NCI-H226 (cell line): ENCODE measurements at places on chromosomes 6 and 20.
A peak's percentile ranks its signal among the peaks of the same experiment; 100 is the strongest.

DNA sequence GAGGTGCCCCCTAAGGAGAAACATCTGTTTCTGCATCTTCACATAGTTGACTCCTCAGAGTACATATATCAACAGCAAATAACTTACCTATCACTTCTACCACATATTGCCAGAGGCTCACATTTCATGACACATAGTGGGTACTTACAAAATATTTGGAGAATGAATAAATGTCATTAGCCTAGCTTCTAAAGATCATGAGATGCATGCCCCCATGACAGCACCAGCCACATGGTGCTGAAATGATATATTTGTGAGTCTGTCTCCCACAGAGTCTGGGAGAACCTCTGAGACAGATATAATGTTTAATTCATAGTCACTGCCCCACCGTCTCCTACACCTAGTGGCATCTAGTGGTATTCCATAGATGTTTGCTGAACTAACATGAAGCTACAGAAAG, 555.6 kb downstream of the KIF16B start:
- DNase-seq: no peak

- peak; percentile 34 for DNase-seq
Observed at GRCh38 chr6:147132889-147133288, 71.3 kb upstream of the STXBP5 start.

DNA sequence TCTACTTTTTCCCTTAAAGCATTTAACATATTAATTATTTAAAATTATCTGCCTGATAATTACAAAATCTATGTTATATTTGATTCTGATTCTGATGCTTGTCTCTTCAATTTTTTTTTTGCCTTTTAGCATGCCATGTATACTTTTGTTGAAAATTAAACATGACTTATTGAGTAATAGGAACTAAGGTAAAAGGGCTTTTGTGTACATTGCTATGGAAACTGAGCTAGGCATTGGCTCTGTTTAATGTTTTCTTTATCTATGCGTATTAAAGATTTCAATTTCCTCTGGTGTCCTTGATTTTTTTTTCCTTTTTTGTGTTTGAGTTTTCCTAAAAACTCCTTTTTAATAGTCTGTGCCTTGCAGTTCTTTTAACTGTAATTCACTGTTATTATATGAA, 805.2 kb downstream of the DHX35 start:
- no peak for DNase-seq

DNA sequence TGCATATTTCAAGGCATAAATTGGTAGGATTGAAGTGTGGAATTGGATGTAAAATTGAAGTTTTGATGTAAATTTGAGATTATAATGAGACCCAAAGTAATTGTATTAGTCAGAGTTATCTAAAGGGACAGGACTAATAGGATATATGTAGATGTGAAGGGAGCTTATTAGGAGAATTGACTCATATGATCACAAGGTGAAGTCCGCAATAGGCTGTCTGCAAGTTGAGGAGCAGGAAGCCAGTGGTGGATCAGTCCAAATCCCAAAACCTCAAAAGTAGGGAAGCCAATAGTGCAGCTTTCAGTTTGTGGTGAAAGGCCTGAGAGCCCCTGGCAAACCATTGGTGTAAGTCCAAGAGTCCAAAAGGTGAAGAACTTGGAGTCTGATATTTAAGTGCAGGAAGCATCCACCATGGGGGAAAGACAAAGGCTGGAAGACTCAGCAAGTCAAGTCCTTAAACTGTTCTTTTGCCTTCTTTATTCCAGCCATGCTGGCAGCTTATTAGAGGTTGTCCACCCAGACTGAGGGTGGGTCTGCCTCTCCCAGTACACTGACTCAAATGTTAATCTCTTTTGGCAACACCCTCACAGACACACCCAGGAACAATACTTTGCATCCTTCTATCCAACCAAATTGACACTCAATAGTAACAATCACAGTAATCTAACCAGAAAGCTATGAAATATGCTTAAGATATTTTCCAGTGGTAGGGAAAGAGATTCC, 442.6 kb upstream of the PTCHD4 start:
- DNase-seq: no peak

GRCh38 chr20:24574307-24574706, 104.9 kb downstream of the SYNDIG1 start:
- no peak for DNase-seq

DNA sequence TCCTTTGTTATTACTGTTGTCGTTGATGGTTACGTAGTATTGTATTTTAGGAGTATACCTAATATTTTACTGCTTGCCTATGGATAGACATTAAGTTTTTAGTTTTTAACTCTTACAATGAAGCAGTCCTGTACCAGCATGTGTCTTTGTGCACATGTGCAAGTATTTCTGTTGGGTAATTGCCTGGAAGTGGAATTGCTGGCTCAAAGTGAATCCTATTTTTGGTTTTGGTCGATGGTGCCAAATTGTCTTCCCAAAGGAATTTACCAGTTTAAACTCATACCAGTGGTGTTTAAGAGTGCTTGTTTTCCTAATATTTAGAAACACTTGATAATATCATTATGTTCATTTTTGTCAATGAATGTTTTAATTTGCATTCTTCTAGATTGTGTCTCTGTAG, 75.5 kb downstream of the ANKS1A start:
- no peak for DNase-seq

- no peak for DNase-seq
Observed at GRCh38 chr6:167995302-167995701, 2.2 kb upstream of the KIF25 start.

GRCh38 chr6:154909821-154910220, 85.3 kb upstream of the TIAM2 start:
- no peak for DNase-seq

- no peak for DNase-seq
Observed at GRCh38 chr20:25090492-25091429, 8.8 kb upstream of the VSX1 start.

DNA sequence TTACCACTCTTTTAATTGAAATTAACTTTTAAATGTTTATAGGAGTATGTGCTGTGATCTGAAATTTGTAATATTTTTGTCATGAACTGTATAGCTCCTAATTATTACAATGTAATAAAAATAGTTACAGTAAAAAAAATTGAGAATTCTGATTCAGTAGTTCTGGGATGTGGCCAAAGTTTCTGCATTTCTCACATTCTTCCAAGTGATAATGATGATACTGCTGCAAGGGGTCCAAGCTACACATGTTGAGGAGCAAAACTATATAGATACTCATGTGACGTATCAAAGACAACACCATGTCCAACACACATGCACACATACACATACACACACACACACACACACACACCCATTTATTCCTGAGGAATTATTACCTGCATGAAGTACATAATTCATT, 71.0 kb upstream of the FAM83B start:
- peak; percentile 67 for DNase-seq

DNA sequence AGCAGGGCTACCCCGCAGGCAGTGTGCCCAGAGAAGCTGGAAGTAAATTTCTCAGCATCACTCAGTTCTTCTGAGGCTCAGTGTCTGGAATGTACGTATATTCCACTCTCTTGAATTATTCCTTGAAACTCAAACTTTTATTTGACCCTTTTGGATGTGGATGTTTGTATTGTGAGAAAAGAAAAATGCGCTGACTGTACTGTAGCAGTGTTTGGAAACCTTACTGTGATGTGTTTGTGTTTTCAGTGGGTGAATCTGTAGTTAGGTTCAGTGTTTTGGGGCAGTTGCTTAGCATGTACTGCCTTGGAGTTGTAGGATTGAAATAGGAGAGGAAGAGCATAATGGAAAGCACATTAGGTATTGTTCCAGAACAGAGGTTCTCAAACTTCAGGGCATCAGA, 13.5 kb downstream of the TIAM2 start:
- no peak for DNase-seq

- no peak for DNase-seq
Observed at GRCh38 chr6:16939839-16940238, 162.0 kb upstream of the STMND1 start.

GRCh38 chr6:55705451-55706440, 126.8 kb upstream of the HMGCLL1 start:
- DNase-seq: no peak

DNA sequence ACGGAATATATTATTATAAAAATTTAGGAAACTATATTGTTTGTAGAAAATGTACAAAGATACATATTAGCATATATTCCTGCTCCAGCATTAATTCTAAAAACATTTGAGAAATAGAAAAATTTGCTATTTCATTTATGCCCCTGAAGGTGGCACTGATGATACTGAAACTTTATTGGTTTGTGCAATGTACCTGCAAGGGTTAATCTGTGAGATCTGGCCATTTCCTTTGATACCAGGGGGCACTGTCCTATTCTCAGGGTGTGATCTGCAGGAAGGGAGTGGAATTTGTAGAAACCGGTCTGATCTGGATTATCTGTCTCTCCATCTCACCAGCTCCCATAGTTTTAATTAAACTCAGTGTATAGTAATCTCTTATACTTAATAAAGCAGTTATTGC, 625.1 kb upstream of the IMPG1 start:
- DNase-seq: no peak

DNA sequence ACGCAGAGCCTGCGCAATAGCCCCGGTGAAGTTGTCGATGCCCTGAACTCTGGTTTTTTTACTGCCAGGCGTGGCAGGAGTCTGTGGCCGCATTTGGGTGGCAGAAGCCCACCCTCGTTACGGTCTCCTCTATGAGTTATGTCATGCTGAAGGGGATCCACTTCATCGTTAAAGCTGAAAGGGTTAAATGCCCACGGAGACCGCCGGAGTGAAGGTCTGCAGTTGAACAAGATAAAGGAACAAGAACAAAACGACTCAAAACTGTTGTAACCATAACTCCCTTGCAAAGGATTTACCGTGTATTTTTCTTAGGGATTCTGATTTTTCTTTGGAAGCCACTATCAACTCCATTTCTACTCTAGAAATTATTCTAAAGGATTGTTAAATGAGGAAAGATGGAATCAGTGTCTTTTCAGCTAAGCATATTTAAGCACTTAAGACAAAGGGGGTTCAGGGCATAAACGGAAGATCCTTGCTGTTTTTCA, 501 bp upstream of the ELOVL5 start:
- DNase-seq: no peak

DNA sequence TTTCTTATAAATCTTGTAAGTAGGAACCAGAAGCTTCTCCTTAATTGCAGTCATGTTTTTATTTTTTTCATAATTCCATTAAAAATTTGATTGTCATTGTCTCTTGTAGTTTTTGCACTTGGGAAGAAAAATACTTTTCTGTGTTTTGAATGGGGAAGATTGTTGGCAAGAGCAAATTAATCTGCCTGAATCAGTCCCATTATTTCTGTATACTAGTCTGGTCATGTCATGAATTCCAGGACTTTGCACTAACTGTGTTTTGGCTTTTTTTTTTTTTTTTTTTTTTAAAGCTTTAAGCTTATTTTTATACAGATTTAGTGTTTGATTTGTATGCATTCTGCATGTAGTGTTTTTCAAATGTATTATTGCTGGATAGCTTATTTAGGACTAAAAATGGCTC, 47.6 kb downstream of the RALGAPB start:
- DNase-seq: no peak

DNA sequence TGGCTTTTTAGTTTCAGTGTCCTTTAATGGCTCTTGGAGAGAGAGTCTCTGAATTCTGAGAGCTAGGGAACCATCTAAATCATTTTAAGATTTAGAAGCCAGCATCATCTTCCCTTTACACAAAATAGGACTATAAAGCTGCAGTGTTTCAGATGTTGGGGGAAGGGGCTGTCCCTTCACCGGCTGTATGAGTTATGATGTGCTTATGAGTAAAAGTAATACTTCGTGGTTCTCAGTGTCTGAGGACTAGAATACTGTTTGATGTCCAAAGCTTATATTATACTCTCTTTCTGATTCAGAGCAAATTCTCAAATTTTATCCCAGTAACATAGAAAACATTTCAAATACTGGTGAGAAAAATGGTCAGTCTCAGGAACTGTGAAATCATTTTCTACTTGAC, 63.5 kb upstream of the FAM8A1 start:
- no peak for DNase-seq

DNA sequence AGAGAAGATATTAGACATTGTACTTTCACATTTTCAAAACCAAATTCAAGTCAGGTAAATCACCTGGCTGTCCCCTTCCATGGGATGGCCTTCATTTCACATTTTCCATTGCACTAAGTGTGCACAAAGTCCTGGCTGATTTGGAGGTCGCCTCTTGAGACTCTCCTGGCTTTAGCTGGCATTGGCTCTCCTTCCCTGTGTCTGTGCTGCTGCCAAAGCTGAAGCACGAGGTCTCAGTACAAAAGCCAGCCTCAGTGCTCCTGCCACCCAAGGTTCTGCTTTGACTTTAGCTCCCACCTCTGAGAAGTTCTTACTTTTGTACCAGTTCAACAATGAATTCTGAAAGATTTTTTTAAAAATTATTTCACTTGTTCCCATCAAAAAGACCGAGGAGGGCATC, 289.2 kb upstream of the CNR1 start:
- no peak for DNase-seq

- peak; percentile 13 for DNase-seq
Observed at GRCh38 chr6:158143700-158144099, 24.4 kb downstream of the SERAC1 start.

DNA sequence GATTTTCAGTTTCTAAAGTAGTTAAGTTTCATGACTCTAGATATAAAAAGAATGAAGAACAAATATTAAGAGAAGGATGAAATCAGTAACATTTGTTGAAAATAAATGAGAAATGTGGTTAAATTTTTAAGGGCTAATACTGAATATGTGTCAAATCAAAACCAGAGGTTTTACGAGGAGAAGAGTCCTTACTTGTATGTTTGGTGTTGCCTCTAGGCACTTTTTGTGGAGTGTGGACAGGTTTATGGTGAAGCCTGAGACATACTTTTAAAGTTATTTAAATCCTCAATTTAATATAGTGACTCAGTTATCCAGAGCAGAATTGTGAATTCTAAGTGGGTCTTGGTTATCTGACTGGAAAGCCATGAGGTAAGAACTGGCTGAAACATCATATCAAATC, 68.7 kb downstream of the COL19A1 start:
- DNase-seq: no peak

DNA sequence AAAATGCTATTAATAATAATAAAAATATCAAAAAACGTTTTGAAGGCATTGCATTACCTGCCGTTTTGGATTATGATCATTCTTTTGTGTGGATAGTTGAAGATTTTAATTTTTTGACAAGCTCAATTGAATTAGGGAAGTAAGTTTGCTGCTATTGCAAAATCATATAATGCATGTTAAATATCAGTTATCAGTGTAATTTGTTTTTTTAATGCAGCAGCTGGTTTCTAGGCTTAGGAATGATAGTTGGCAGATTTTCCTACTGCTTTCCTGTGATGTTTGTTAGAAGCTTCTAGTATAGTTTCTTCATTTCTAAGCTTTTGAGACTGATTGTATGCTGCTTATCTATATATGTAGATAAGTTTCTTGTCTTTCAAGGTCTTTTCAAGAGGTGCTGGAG, 99.0 kb downstream of the JARID2 start:
- DNase-seq: no peak

DNA sequence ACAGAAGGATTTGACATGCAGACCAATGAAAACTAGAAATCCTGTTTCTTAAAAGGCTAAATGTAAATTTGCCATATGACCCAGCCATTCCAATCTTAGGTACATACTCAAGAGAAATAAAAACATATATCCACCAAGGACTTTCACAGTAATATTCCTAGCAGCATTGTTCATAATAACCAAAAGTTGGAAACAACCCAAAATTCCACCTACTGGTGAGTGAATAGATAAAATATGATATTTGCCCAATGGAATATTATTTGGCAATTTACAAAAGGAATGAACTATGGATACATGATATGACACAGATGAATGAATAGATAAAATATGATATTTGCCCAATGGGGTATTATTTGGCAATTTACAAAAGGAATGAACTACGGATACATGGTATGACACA, 22.7 kb downstream of the MTCL3 start:
- DNase-seq: peak; percentile 33

- no peak for DNase-seq
Observed at GRCh38 chr6:166438211-166438861, 55.6 kb upstream of the MPC1 start.

- DNase-seq: no peak
Observed at GRCh38 chr6:38187811-38188590, 368.5 kb downstream of the ZFAND3 start.
